ENCODE measurements at places on chromosomes 1 and 21. TPM values are rescaled to one million over a fixed set of nuclear protein-coding genes. Genes with fewer than 3 reads are reported as not detected.

The PROK1 gene
- total RNA-seq, result not detected

The KLHDC8A gene
- total RNA-seq, result not detected

The RIMS3 gene
- total RNA-seq, result 0.36 TPM

The LYPLA2 gene
- 39.9 TPM for total RNA-seq

The OR2AK2 gene
- not detected for total RNA-seq

The IGSF8 gene
- total RNA-seq, result 10.8 TPM

The RXRG gene
- not detected for total RNA-seq

The TPRG1L gene
- total RNA-seq, result 44.4 TPM

The NBPF20 gene
- 2.1 TPM for total RNA-seq

The AGMAT gene
- 1.4 TPM for total RNA-seq

The DNASE2B gene
- not detected for total RNA-seq

The ETV3L gene
- not detected for total RNA-seq

The CAPN8 gene
- total RNA-seq, result not detected

The GJC2 gene
- total RNA-seq, result 2.0 TPM

The SNX7 gene
- total RNA-seq, result 80.3 TPM

The CCDC185 gene
- total RNA-seq, result not detected

The ASTN1 gene
- 0.16 TPM for total RNA-seq

The ITLN2 gene
- total RNA-seq, result 3.8 TPM

The MSH4 gene
- 0.16 TPM for total RNA-seq

The AXDND1 gene
- total RNA-seq, result 0.25 TPM

The HCN3 gene
- 0.08 TPM for total RNA-seq

The CELA2A gene
- not detected for total RNA-seq

The OR2M3 gene
- total RNA-seq, result not detected

The LIN28A gene
- not detected for total RNA-seq

The BACH1 gene
- total RNA-seq, result 81.3 TPM

The LHX8 gene
- not detected for total RNA-seq

The BLACAT1 gene
- total RNA-seq, result not detected

The ABCG1 gene
- 0.08 TPM for total RNA-seq

The AMY1A gene
- total RNA-seq, result not detected

The CCT3 gene
- 284 TPM for total RNA-seq

The TNFRSF8 gene
- total RNA-seq, result 0.09 TPM

The AMY2A gene
- total RNA-seq, result not detected

The HSD11B1 gene
- total RNA-seq, result 33.3 TPM

The CASZ1 gene
- total RNA-seq, result not detected

The ERMAP gene
- total RNA-seq, result 9.3 TPM

The NBPF10 gene
- 3.7 TPM for total RNA-seq
